Activated CD4-positive, alpha-beta T cell treated with anti-CD3 and anti-CD28 coated beads, Interleukin-2, amount 50 U/mL, for 16 hours (primary cell): ENCODE measurements at places on chromosomes 16 and 17.

DNA sequence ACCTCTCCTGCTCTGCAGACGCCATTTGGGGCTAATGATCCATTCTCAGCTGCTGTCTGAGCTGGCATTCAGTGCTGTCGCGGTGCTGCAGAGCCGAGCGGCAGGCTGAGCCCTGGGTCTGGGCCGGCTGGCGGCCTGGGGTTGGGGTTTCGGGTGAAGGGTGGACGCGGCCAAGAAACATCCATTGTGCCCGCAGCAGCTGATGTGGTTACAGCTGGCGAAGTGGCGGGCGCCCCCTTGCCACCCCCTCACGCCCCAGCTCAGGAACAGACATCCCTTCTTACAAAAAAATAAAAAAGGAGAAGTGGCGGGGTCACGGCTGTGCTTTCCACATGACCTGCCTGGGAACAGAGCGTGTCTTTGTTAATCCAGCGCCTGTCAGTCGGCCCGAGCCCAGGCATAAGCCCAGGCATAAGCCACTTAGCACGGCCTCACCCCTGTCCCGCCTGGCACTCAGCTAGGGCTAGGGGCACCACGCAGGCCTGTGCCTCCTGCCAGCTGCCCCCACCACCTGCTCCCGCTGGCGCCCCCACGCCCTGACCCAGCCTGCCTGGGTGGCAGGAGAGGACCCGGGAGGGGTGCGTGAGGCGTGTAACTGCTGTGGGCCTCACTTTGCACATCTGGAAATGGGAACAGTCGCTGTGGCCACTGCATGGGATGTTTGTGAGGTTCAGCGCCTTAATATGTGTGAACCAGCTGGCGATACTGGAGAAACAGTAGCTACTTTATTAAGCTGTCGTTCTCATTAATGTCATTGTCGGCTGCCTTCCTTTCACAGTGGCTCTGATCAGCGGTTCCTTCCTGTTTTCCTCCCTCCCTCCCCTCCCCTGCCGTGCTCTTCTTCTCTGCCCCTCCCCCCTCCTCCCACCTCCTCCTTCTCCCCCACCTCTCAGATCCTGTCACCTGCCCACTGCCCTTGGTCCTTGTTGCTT is 197.7 kb upstream of the CIBAR2 start:
- no peak for DNase-seq

- no peak for DNase-seq
Observed at GRCh38 chr17:67095803-67096202, 51.4 kb downstream of the CACNG1 start.

- no peak for DNase-seq
Observed at GRCh38 chr17:9755083-9755482, 36.3 kb downstream of the DHRS7C start.

DNA sequence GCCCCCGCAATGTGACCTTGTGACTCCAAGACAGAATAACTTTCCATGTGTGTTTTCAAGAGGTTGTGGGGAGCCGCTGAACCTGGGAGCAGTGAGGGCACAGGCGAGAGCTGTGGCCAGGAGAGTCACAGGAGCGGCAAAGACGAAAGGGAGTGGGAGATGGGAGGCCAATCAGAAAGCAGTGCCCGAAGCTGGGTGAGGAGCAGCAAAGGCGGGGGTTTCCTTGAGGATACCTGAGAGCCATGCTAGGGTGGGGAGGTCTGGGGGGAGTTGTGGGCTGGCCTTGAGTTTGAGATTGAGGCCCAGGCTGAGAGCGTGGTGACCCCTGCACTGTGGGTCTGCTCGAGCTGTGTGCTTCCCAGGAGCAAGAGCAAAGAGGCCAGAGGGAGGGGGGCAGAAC is 23.2 kb upstream of the NPTX1 start:
- no peak for DNase-seq

GRCh38 chr17:17022456-17022855 is 19.8 kb upstream of the MPRIP start:
- no peak for DNase-seq

- no peak for DNase-seq
Observed at GRCh38 chr16:81765111-81765919, 13.8 kb upstream of the PLCG2 start.

DNA sequence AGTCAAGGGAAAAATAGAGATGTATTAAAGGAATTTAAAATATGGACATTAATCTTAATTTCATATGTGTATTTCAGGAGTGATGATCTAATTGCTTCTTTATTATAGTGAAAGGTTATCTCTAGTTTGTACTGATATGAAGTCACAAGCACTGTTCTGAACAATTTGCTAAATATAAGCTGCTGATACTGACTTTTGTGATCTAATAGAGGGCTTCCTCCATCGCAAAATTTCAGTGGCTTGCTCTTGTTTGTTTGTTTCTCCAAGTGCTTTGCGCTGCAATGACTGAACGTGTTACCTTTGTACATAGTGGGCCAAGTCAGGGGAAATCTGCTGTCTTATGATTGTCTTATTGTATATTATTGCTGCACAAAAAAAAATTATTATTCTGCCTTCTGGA is 307.0 kb downstream of the KCNJ2 start:
- no peak for DNase-seq

GRCh38 chr17:15944759-15945526 is at the start of gene ADORA2B:
Gene ADORA2B, plus strand, starts transcription at chr17:15945130. Its CDS starts 119 bp downstream, at chr17:15945249.
- peak; percentile 48 for DNase-seq

GRCh38 chr17:73595931-73596330 is 48.3 kb downstream of the SDK2 start:
- no peak for DNase-seq

GRCh38 chr17:44221862-44222111 is 2.3 kb upstream of the UBTF start:
- DNase-seq = no peak

GRCh38 chr16:84022644-84023043 is 20.0 kb downstream of the SLC38A8 start:
- no peak for DNase-seq

- DNase-seq = no peak
Observed at GRCh38 chr16:28304214-28304613, 11.9 kb downstream of the SBK1 start.

GRCh38 chr17:69254187-69254586 is 25.6 kb upstream of the ABCA10 start:
- no peak for DNase-seq

DNA sequence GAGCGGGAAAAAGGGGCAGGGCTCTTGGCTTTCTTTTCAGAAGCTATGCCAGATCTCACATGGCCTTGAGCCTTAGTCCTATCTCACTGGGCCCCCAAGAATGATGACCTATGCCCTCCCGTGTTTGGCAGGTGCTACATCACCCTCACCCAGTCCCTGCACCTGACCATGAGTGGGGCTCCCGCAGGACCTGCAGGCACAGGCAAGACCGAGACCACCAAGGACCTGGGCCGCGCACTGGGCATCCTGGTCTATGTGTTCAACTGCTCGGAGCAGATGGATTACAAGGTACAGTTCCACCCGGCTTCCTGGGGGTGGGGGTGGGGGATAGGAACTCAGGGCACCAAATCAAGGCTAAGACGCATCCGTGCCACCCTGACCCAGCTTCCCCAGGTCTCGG is 120.9 kb downstream of the DNAH9 start:
- no peak for DNase-seq

GRCh38 chr16:81493755-81494433 is 49.3 kb downstream of the CMIP start:
- DNase-seq = no peak

DNA sequence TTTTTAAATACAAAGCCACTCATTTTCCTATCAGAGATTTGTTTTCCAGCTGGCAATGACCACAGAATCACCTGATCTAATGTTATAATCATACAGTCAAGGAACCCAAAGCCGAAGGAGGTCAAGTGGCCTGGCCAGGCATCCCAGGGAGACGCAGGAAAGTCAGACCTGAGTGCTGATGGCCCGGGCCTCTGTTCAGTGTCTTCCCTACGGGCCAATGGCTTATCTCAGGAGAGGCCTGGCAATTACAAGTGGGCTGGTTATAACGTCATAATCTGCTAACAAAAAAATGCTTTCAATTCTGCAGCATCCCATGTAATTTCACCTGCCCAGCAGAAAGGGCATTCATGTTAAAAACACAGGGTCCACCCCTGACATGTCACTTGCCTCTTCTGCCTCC is 43.5 kb downstream of the ARHGAP17 start:
- DNase-seq = no peak
